ENCODE measurements at places on chromosomes 6 and 20.

DNA sequence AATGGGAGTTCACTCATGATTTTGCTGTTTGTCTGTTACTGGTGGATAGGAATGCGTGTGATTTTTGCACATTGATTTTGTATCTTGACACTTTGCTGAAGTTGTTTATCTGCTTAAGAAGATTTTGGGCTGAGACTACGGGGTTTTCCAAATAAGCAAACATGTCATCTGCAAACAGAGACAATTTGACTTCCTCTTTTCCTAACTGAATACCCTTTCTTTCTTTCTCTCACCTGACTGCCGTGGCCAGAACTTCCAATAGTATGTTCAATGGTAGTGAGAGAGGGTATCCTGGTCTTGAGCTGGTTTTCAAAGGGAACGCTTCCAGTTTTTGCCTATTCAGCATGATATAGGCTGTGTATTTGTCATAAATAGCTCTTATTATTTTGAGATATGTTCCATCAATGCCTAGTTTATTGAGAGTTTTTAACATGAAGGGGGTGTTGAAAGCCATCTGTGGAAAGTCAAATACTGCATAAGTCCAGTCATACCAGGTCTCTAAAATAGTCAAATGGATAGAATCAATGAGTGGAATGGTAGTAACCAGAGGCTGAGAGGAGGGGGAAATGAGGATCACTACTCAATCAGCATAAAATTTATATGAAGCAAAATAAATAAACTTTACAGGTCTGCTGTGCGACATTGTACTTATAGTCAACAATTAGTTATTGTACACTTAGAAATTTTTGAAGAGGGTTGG is 610.4 kb upstream of the ADGRB3 start:
- no peak for DNase-seq

DNA sequence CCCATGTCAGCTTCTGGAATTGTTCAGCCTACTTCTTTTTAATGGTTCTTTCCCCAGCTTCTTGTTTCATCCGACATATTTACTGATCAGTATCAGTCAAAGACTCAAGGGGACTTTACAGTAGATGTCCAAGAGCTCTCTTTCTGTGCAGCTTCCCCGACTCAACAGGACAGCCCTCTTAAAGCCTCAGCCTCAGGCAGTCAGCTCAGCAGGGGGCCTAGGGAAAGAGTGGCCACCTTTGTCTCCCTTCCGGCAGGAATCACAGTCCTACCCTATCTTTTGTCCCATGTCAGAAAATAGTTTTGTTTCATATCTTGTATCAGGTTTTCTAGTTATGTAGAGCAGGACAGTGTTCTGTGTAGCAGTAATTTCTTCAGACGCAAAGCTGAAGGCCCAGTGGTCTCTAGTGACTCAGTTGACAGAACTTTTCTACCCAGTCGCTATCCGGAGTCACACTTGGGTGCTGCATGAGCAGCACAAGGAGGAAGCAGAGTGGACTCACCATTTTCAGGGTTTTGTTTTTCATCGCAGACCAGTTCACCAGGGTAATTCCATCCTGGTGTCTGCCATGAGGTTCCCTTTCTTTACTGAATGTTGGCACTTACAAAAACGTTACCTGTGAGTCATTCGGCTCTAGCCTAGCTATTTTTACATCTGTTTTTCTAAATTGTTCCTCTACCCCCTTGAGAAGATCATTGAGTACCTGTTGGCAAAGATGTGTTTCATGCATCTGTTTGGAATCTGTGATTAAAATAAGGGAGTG is 47.7 kb downstream of the SPATA2 start:
- DNase-seq = no peak

DNA sequence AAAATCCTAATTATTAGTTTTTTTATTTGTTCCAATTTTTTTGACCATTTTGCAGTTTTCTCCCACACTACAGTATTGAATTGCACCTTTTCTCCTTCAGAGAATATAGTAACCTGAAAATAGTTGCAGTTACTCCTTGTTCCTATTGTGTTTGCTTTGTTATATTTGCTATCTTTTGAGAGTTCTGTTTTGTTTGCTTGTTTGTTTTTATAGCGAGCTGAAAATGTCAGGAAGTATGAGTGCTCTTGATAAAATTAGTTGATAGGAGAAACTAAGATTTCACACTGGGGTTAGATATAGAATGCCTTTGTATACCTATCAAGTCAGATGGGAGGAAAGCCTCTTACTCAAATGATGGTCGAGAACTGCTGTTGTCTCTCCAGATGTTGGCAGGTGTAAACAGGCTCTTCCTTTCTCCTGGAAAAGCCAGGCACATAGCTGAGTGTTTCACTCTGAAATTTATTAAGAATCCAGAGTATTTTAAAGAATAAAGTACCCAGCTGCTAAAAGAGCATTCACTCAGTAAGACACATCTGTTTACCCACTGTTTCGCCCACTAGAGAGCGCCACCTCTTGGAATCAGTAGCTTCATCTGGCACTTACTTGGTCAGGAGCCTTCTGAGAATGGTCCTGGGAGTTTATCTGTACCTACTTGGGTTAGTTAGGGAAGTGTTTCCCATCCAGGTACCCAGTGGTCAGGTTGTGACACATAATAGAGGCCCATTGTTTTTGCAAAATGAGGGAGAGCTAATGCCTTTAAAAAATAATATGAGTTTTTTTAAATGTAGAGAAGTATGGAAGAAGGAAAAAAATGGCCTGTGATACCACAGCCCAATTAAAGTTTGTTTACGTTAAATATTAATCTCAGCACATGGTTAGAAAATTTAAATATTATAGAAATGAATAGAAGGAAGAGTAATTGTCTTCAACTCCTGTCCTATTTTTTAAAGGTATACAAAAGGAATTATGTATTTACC is 11.2 kb downstream of the NT5DC1 start:
- DNase-seq = no peak

DNA sequence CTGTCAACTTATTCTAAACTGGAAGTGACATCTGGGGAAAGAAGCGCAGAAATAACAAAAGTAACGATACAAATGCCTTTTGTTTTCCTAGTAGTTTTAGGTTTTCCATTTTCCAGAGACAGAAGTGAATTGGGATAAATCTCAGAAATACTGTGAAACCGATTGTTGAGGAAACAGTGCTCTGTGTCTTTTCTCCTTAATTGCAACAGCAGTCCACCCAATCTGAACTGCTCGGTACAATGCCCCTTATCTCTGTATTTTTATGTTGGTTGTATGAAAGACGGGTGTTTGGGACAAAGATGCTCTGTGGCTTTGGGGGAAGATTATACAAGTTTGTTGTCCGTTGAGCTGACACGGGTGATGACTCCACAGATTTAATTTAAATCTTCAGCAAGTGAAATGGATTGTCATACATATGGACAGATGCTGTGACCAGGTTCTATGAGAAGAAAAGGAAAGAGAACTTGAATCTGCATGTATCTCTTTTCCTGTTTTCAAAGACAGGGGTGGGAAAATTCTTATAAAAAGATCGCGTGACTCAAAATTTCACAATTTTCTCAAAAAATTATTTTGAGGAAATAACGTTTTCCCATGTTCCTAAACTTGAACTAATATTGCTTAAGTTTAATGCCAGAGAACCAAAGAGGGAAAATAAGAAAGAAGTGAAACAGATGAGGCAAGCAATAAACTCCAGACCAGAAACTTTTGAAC is 41.2 kb downstream of the SASH1 start:
- DNase-seq = no peak

DNA sequence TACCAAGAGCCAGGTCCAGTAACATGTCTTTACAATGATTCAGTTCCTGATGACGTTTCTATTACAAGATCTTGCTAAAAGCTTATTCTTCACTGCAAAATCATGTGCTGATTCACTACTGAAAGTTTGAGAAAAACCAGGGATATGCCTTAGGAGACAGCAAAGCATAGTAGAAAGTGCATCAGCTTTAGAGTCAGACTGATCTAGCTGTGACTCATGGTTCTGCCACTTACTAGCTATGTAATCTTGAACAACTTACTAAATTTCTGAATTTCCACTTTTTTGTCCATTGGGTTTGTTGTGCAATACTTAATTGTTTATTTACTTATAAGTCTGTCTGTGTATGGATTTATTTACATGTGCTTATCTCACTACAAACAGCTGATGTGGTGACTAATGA is 198.5 kb upstream of the RSPO3 start:
- no peak for DNase-seq

- no peak for DNase-seq
Measured at GRCh38 chr20:6241591-6241990, 118.8 kb upstream of the FERMT1 start.

GRCh38 chr6:92404281-92404680 is 1015.1 kb downstream of the EPHA7 start:
- DNase-seq = no peak

GRCh38 chr6:38498085-38498484 is 141.6 kb downstream of the BTBD9 start:
- DNase-seq = no peak

DNA sequence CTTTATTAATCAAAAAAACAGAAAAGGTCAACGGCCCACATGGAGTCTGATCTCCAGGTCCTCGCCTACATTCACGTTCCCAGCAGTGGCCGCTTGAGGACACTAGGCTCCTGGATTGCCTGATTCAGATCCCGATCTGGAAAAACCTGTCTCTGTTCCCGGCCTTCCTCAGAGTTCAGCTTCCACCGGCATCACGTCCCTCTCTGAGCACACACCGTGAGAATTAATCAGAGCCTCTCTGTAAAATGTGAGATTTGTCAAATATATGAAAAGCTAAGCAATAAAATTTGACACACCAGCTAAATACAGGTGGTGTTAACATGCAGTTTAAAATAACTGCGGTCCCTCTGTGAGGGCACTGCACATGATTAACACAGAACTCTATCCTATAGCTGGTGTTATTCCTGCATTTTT is 122.8 kb upstream of the COL21A1 start:
- no peak for DNase-seq

GRCh38 chr20:42276718-42277602 is 658.8 kb upstream of the CHD6 start:
- no peak for DNase-seq

- no peak for DNase-seq
Measured at GRCh38 chr6:167207527-167207926, 49.7 kb upstream of the GPR31 start.

DNA sequence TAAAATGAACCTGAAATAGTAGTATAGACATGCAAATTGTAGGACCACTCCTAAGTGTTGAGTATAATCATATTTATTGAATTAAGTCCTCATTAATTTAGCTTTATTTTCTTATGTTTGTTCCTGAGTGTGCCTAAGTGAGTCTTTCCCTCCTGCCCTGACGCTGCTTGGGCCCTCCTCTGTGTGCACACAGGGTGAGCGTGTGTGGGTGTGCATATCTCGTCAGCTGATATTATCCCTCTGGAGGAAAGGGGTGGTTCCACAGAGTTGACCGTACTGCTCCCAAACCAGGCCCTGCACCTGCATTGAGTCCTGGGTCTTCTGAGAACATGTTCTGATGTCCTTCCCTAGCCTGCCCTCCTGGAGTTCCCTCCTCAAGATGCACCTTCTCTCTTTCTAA is 28.0 kb downstream of the TULP4 start:
- DNase-seq = no peak

DNA sequence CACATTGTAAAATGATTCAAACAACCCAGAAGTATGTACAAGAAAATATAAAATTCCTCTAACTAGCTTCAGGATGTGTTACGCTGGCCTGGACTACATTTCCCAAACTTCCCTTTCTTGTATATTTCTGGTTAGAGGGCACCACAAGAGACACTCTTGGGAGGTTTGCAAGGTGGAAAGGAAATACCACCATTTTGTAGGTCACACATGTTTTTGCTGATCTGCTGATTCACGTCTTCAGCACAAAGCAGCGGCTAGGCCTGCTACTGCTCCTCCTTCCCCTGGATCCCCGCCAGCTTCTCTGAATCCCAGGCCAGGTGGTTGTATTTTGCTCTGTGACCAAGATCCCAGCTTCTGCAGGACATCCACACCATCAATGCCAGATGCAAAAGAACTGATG is 104.2 kb downstream of the AGPAT4 start:
- DNase-seq = no peak

GRCh38 chr20:62901891-62902290 is 24.4 kb downstream of the DIDO1 start:
- DNase-seq = no peak

GRCh38 chr6:152150196-152150595 is 342.7 kb downstream of the ESR1 start:
- DNase-seq = no peak

- no peak for DNase-seq
Measured at GRCh38 chr6:168294901-168295300, 24.7 kb downstream of the DACT2 start.

- no peak for DNase-seq
Measured at GRCh38 chr6:56528412-56528841, 114.3 kb downstream of the DST start.

DNA sequence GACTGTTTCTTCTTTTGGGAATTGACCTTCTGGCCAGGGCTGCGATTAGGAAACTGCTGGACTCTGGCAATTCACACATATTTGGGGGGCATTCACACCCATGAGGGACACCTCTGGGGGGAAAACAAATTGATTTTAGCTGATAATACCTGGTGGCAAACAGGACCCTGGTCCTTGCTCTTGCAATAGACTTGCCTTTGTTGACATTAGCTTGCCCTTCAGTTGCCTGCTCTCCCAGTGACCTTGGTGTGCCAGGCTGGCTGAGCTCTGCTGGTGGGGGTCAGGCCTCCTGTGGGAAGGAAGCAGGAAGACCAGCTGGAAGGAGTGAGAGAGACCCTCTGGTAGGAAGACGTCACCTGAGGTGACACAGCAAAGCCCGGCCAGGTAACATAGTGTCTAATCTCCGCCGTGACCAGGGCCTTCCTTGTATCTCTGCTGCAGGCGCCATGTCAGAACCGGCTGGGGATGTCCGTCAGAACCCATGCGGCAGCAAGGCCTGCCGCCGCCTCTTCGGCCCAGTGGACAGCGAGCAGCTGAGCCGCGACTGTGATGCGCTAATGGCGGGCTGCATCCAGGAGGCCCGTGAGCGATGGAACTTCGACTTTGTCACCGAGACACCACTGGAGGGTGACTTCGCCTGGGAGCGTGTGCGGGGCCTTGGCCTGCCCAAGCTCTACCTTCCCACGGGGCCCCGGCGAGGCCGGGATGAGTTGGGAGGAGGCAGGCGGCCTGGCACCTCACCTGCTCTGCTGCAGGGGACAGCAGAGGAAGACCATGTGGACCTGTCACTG is 5.3 kb downstream of the CDKN1A start:
- DNase-seq = no peak

GRCh38 chr6:20458027-20458894 is 56.6 kb downstream of the E2F3 start:
- DNase-seq = no peak

DNA sequence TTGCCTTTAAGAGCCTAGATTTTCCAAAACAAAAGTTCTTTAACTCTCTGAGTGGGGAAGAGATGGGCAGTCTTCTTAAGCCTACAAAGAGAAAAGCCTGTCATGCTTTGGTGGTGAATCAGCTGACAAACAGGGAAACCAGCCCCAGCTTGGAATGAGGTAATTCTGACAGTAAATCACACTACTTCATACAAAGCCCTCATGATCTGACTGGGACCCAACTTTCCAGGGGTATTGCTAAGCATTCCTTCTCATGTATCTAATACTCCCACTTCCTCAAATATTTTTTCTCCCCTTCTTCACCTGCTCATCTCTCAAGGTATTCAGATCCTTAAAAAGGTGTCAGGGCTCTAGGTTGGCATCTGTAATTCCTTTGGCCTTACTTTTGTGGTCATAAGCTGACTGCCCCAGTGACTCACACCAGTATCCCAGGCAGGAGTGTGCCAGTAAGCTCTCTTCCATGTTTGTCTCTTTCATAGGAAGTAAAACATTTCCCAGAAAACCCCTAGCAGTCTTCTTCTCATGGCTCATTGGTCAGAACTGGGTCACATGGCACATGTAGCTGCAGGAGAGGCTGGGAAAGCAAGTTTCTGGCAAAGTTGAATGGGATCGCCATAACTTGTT is 15.0 kb upstream of the TBC1D22B start:
- DNase-seq = no peak

All from CD4-positive, alpha-beta T cell treated with Interleukin-6 at 100 ng/mL for 8 hours (primary cell).